ENCODE measurements at places on chromosomes 5 and 9. TPM values are rescaled to one million over a fixed set of nuclear protein-coding genes. Genes with fewer than 3 reads are reported as not detected.

GRCh38 chr5:72837524-72838096 lies 21.1 kb downstream of the TNPO1 start:
- no peak overlapping the region for H3K27ac ChIP-seq
- H3K36me3 ChIP-seq: no peaks in the 10 kb centered on the region
- DNase-seq: no peak

GRCh38 chr5:74772359-74772758 lies 5.3 kb downstream of the NSA2 start:
- H3K4me1 ChIP-seq: peaks cover 5% of the 10 kb centered on the region
- DNase-seq: no peak
- no peaks in the 10 kb centered on the region for H3K27me3 ChIP-seq

TMEFF1 gene
- polyA plus RNA-seq: 3.5 TPM

- DNase-seq: peak; percentile 65
- no peaks in the 10 kb centered on the region for H3K27me3 ChIP-seq
- H3K4me1 ChIP-seq: peaks cover 8% of the 10 kb centered on the region
- H3K4me3 ChIP-seq: no peak overlapping the region
These were observed 66.8 kb downstream of the MAMDC2 start for GRCh38 chr9:70110194-70111041.

RLN1 gene
- 0.43 TPM for polyA plus RNA-seq
